ENCODE measurements at places on chromosomes 5 and 9. TPM values are rescaled to one million over a fixed set of nuclear protein-coding genes. Genes with fewer than 3 reads are reported as not detected.

The IL5 gene
- not detected for total RNA-seq

The OGN gene
- 0.11 TPM for total RNA-seq

GRCh38 chr5:72183101-72183520, 75.8 kb downstream of the MAP1B start:
- no peaks in the 10 kb centered on the region for H3K36me3 ChIP-seq
- no peaks in the 10 kb centered on the region for H3K27me3 ChIP-seq
- no peak for DNase-seq
- no peaks in the 10 kb centered on the region for H3K4me1 ChIP-seq
- H3K4me3 ChIP-seq: no peak overlapping the region
- H3K27ac ChIP-seq: no peak overlapping the region

The SUSD1 gene
- total RNA-seq: 17.3 TPM

DNA sequence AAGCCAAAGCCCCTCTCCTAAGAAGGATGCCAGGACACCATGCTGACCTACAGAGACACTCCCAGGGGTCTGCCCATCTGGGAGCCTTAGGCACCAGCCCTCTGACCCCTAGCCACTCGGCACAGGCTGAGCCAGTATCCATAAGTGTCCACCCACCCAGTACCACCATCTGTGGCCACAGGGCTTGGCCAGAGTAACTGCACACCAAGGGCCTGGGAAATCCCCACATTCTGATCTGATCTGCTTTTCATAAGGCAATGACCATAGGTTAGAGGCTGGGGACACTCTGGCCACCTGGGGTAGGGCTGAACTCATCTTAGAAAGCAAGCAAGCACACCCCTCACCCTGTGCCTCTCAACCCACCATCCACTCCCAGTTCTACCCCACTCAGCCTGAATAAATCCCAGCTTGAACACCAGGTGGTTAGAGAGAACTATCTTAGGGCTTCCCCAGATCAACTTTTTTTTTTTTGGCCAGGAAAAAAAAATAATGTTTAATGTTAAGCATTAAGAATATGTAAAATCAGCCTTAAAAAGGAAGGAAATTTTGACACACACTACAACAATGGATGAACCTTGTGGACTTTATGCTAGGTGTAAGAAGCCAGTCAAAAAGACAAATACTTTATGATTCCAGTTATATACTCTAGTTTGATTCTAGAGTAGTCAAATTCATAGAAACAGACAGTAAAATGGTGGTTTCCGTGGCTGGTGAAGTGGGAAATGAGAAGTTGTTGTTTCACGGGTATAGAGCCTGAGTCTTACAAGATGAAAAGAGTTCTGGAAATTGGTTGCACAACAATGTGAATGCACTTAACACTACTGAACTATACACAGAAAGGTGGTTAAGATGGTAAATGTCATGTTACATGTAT, 6.2 kb downstream of the GNPDA1 start:
- H3K4me1 ChIP-seq: peaks cover 10% of the 10 kb centered on the region
- H3K27ac ChIP-seq: no peak overlapping the region
- no peaks in the 10 kb centered on the region for H3K27me3 ChIP-seq
- H3K36me3 ChIP-seq: no peaks in the 10 kb centered on the region

DNA sequence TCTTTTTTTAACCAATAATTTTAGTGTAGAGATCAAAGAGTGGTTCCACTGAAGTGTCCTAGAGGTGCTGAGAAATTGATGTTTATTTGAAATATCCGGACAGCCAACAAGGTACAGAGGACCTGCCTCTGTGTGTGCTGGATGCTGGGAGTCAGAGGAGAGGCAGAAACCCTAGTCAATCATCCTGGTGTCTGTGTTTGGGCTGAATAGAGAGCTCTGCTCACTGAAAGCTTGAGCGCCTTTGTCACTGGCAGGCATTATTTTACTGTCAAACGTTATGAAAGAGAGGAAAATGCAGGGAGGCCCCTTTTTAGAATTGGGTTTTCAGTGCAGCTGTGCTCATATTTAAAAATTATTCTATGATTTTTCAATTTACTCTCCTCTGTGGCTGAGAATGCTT, 480.3 kb upstream of the TYRP1 start:
- no peak overlapping the region for H3K27ac ChIP-seq
- no peaks in the 10 kb centered on the region for H3K4me1 ChIP-seq
- no peak for DNase-seq
- H3K27me3 ChIP-seq: no peaks in the 10 kb centered on the region

Data from GM12878 (cell line).